ENCODE measurements at places on chromosomes 3 and 15.
A peak's percentile ranks its signal among the peaks of the same experiment; 100 is the strongest.

- no peak for DNase-seq
Measured at GRCh38 chr3:46609212-46609721, 3.1 kb upstream of the FAM240A start.

- peak; percentile 28 for DNase-seq
Measured at GRCh38 chr15:87902772-87903426, 353.6 kb downstream of the NTRK3 start.

GRCh38 chr15:73996939-73997338 is 2.4 kb downstream of the PML start:
- no peak for DNase-seq

DNA sequence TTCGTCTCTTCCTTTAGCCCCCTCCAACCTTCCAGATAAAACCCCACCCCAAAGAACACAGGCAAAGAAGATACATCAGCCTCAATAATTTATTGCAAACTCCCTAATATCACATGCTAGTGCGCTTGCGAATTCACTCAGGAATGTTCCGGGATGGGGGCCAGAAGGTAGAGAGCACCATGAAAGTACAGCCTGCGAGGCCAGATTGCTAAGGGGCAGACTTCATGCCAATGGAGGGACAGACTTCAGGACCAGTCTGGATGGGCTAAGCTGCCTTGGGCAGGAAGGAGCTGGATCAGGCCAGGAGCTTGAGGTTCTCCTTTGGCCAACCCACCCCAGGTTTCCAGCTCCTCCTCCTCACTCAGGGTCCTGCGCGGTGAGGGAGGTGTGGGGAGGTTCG is 13.4 kb downstream of the CIDEC start:
- DNase-seq = peak; percentile 79

- no peak for DNase-seq
Measured at GRCh38 chr15:36951731-36952247, 148.6 kb downstream of the MEIS2 start.

GRCh38 chr3:136465296-136465695 is 215.2 kb downstream of the PCCB start:
- no peak for DNase-seq

GRCh38 chr15:39624806-39625205 is 43.9 kb downstream of the THBS1 start:
- DNase-seq = no peak

DNA sequence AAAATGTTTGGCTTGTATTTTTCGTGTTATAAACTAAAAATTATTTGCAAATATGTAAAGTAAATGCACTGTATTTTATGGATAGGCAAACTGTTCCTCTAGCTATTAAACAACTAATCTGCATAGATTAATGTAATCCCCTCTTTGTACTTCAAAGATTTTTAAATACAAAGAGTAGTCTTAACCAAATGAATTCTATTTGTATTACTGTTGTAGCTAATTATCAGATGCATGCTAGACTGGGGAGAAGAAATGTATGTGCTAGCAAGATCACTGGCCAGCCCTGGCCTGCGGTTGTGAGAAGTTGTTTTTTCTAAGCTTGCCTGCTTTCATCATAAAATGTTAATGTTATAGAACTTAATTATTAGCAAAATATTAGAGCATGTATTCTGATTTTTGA is 92.6 kb downstream of the STT3B start:
- no peak for DNase-seq

GRCh38 chr15:64480891-64481290 is 20.5 kb downstream of the ZNF609 start:
- DNase-seq = no peak

Data from upper lobe of left lung (tissue), 6 donors.